ENCODE measurements at places on chromosomes 2 and 18. TPM values are rescaled to one million over a fixed set of nuclear protein-coding genes. Genes with fewer than 3 reads are reported as not detected.

Gene ZCCHC2
- 6.3 TPM for total RNA-seq

Gene AP1S3
- 4.5 TPM for total RNA-seq

Gene SLC19A3
- not detected for total RNA-seq

- no peak overlapping the region for H3K27ac ChIP-seq
- H3K27me3 ChIP-seq = peaks cover 12% of the 10 kb centered on the region
- no peak overlapping the region for H3K4me3 ChIP-seq
- no peaks in the 10 kb centered on the region for H3K4me1 ChIP-seq
- DNase-seq = no peak
These were observed 1.4 kb upstream of the IL36B start for GRCh38 chr2:113054066-113054465.

GRCh38 chr18:63138436-63139340 lies 180.9 kb downstream of the BCL2 start:
- DNase-seq = no peak
- H3K36me3 ChIP-seq = no peaks in the 10 kb centered on the region
- H3K4me1 ChIP-seq = no peaks in the 10 kb centered on the region
- peaks cover 32% of the 10 kb centered on the region for H3K27me3 ChIP-seq

- no peak overlapping the region for H3K4me3 ChIP-seq
- peaks cover 6% of the 10 kb centered on the region for H3K4me1 ChIP-seq
- H3K27me3 ChIP-seq = no peaks in the 10 kb centered on the region
- H3K27ac ChIP-seq = no peak overlapping the region
- DNase-seq = no peak
These were observed 28.6 kb upstream of the NFU1 start for GRCh38 chr2:69465513-69466456.

- H3K36me3 ChIP-seq = peaks cover 40% of the 10 kb centered on the region
- H3K4me3 ChIP-seq = no peak overlapping the region
- H3K4me1 ChIP-seq = no peaks in the 10 kb centered on the region
- H3K27ac ChIP-seq = no peak overlapping the region
These were observed 101.1 kb downstream of the TMEM247 start for GRCh38 chr2:46580416-46580815.

DNA sequence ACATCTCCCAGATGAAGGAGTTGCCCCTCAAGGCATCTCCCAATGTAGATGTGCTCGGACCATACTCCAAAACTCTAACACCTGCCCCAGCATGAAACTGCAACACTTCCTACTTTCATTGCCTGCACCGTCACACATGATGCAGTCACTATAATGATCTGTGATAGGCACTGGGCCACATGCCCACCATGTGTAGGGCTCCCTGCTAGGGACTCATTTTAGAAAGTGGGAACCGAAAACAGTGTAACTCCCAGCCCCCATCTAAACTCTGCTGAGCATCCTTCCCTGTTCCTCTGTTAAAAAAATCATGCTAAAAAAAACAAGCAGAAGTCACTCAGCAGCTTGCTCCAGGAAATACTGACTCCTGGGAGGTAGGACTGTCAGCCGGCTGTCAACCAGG lies 496.1 kb upstream of the RAB6C start:
- H3K27me3 ChIP-seq = no peaks in the 10 kb centered on the region
- H3K27ac ChIP-seq = no peak overlapping the region
- DNase-seq = no peak
- peaks cover 4% of the 10 kb centered on the region for H3K36me3 ChIP-seq

- peaks cover 16% of the 10 kb centered on the region for H3K4me1 ChIP-seq
- H3K4me3 ChIP-seq = no peak overlapping the region
- DNase-seq = no peak
- H3K36me3 ChIP-seq = no peaks in the 10 kb centered on the region
These were observed 10.2 kb downstream of the CERS6 start for GRCh38 chr2:168466190-168466737.

DNA sequence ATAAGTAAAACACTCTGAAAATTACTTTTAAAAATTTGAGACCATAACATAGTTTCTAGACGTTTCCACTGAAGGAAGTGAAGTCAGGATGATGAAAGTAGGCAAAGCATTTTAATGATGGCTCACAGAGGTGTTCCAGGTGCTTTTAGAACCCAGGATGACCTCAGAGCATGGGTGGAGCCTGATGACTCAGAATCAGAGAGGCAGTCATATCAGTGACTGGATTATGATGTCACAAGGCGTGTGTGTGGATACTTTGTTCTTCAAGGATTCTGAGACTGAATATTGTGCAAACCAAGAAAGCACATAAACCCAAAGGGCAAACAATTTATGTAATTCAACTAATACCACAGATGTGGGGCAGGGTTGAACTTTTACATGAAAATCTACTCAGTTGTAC lies 208.0 kb upstream of the FBXO11 start:
- H3K27me3 ChIP-seq = peaks cover 5% of the 10 kb centered on the region
- H3K4me3 ChIP-seq = no peak overlapping the region
- no peak overlapping the region for H3K27ac ChIP-seq
- no peaks in the 10 kb centered on the region for H3K36me3 ChIP-seq
- DNase-seq = no peak

- H3K4me3 ChIP-seq = no peak overlapping the region
- H3K27me3 ChIP-seq = peaks cover 1% of the 10 kb centered on the region
- peaks cover 11% of the 10 kb centered on the region for H3K4me1 ChIP-seq
- no peak overlapping the region for H3K27ac ChIP-seq
- DNase-seq = no peak
These were observed 32.8 kb upstream of the DNAH7 start for GRCh38 chr2:196101325-196101991.

- H3K4me1 ChIP-seq = peaks cover 46% of the 10 kb centered on the region
- peak overlapping the region; percentile 62 for H3K27ac ChIP-seq
- peak overlapping the region; percentile 11 for H3K4me3 ChIP-seq
- peak; percentile 36 for DNase-seq
These were observed 6.8 kb downstream of the THUMPD2 start for GRCh38 chr2:39772086-39772811.

All from HFFc6 (cell line).